Brain pericyte (primary cell): ENCODE measurements at places on chromosomes 11 and 22.

- DNase-seq: no peak
These were observed 80.0 kb upstream of the PPARA start for GRCh38 chr22:46070215-46070802.

DNA sequence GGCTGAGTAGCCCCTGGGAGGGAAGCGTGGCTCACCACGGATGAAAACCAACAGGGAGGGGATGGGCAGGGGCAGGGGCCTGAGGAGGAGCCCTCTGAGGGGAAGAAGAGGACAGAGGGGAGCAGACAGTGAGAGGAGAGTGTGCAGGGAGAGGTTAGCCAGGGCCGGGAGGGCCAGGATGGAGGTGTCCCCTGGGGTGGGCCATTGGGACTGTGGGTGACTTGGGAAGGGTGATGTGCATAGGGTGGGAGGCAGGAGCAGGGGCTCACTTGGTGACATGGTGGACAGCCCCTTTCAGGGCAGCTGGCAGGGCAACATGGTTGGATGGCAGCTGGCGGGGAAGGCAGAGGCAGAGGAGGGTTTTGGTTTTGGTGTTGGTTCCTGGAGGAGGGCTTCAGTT, 5.6 kb upstream of the GDPD5 start:
- no peak for DNase-seq

DNA sequence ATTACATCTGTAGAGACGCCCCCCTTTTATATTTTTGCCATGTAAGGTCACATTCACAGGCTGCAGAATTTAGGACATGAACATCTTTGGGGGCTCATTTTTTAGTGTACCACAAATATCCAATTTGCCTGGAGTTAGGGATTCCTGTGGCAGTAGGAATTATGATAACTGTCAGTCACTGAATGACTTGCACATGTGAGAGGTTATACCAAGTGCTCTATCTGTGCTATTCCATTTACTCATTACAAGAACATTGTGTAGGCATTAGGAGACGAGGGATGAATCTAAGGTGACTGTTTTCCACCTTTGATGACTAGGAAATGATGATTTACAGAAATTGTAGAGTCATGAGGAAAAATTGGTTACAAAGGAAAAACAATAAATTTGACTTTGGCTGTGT, 79.3 kb downstream of the LIF start:
- no peak for DNase-seq

- DNase-seq: no peak
These were observed 1.1 kb downstream of the FAU start for GRCh38 chr11:65120831-65121230.

DNA sequence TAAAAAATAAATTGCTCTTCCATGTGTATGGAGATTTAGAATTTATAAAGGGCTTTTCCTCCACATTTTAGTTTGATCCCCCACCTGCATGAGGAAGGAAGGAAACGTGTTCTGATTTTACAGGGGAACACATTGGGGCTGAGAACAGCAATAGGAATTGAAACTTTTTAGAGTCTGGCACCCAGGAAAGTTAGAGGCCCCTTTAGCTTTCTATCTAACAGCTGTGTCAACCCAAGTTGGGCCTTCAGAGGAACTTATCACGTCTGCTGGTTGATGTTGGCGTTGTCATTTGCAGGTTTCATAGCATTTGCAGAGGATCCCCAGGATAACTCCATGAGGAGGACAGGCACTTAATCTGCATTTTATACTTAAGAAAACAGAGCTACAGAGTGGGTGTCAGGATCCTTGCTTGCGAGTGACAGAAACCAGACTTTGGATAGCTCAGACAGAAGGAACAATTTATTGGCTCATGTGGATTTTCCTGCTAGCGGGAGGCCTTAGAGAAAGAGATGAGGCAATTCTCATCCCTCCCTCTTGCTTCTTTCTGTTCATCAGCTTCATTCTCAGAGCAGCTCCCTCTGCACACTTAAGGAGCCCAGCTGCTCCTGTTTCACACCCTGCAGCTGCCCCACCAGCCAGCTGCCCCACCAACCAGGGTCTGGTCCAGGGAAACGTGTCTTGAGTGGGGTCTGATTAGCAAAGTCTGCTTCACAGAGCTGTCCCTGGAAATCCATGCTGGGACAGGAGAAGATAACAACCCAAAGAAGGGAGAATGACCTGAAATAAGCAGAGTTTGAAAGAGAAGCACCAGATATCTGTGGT, 92.5 kb upstream of the OR4B1 start:
- DNase-seq: no peak

GRCh38 chr11:64118876-64119665, 46.8 kb downstream of the MACROD1 start:
- no peak for DNase-seq

DNA sequence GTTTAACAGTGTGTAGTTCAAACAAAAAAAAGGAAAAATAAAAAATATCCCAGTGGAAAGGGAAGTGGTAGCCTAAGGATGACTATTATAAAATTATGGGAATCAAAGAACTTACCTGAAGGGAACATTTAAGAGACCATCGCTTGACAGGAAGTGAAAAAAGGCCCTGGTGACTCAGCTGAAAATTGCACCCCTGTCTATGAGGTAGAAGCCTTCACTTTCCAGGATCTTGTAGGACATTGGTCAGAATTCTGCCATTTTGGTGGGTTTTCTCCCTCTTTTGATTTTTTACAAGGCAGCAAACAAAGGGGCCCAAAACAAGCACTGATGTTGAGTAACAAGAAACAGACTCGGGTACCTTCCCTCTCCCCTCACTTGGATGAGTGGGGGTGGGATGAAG, 15.6 kb downstream of the DDX17 start:
- DNase-seq: no peak

DNA sequence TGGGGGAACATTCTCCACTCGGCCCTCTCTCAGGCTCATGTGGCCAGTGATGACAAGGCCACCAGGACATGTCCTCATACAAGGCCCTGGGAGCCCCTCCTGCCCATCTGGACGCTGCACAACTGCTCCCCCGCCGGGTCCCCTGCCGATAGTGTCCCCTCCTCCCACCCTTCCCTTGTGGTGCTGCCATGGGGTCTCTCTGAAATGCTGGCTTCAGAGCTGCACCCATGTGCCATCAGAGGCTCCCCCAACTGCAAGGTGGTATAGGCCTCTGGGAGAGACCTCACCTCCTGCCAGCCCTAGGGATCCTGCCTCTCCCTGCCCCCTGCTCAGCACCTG, 113.0 kb downstream of the KCNQ1OT1 start:
- no peak for DNase-seq

DNA sequence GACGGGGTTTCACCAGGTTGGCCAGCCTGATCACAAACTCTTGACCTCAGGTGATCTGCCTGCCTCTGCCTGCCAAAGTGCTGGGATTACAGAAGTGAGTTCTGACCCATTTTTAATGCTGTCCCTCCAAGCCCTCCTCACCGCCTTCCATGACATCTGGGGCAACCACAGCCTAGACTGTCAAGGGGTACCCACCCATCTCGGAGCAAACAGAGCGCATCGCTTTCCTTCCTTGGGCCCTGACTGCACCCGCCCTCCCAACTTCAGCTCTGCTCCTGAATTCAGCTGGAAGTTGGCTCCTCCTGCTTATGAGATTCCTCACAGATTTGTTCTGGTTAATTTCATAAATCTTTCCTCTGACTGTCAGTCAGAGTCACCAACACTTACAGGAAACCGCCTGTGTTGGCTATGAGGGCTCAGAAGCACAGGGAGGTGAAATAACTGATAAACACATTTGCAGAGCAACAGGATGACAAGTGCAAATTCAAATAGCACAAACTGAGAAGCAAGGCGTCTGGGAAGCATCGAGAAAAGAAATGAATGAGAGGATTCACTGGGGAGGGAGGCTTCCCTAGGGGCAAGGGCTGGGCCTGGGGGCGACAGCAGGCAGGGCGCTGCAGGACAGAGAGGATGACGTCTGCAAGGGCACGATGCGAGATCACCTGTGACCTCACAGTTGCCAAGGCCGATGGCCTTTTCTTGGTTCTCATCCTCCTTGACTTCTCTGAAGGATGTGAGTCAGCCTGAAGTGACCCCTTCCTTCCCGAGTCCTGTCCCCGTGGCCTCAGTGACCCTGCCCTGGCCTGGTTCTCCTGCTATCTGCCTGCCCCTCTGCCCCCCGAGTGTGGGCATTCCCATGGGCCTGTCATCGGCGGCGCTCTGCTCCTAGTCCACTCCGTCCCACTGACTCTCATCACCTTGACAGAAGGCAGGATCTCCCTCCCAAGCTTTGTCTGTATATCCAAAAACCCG, 6.1 kb downstream of the IFT27 start:
- DNase-seq: no peak

DNA sequence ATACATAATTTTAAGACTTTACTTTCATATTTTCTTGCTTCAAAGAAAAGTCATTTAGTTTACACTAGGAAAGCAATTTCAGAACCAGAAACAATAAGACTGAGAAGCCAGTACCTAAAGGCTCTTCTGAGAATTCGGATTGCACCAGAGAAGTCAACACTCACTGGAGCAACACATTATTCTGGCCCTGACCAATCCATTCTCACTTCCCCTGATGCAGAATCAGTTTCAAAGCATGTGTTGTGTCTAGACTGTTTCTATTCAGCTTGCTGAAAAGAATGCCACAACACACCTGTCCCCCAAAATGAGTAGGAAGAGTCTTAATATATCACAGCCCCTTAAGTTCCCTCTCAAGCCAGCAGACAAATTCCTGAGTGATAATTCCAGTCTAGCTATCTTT, 1074.3 kb upstream of the TENM4 start:
- DNase-seq: no peak

DNA sequence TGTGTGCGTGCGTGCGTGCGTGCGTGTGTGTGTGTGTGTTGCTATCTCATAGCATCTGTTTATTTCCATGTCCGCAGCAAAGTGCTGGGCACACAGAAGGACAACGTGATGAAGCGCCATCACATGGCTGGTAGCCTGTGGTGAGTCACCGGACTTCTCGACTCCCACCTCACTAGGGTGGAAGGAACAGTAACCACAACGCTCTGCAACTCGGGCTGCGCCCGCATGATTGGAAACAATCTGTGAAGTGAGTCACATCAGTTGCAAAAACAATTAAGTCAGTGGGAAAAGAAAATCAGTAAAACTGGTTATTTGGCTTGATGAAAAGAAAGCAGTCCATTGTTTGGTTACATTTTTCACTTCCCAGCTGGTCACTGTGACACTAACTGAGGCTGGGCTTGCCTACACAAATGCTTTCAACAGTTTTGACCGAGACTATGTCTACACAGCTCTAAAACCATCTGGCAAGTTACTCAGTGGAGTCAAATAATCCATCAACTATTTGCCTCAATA, 437.3 kb upstream of the CADM1 start:
- peak; percentile 8 for DNase-seq

DNA sequence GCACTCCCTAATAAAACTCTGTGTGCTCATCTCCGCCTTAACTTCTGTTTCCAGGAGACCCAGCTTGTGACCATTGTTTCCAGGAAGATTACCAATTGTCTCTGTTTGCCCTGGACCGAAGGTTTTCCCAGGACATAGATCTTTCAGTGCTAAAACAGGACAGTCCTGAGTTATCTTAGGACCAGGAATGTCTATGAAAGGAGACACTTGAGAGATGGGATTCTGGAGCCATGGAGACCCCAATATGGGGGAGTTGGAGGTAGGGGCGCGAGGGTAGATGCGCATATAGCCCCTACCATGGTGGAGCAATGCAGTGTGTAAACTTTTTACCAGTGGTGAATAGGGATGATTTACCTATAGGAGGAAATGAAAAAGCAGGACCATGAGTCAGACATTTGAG, 10.2 kb upstream of the PRAME start:
- DNase-seq: no peak

DNA sequence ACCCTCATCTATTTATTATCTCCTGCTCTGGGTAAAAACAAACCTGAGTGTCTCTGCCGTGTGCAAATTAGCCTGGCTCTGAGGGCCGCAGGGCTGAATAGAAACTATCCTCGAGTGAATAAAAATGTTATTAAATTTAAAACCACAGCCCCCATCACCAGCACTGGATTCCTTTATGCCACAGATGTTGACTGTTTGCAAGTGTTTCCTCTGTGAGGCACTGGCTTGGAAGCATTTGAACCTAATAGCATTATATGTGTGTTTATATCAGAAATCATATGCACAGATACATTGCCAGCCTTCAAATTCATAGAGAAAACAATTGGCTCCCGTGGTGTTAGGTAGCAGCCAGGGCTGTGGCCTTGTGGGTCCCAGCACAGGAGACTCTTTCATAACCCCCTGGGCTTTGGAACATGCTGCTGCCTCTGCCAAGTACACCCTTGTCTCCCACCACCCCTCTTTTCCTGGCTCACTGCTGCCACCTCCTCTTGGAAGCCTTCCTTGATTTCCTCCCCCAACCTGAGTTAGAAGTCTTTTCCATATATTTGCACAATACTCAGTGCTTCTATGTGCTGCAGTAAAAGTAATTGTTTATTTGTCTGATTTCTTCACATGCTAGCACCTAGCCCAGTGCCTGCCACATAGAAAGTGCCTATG, 294.4 kb downstream of the DDX10 start:
- DNase-seq: no peak

DNA sequence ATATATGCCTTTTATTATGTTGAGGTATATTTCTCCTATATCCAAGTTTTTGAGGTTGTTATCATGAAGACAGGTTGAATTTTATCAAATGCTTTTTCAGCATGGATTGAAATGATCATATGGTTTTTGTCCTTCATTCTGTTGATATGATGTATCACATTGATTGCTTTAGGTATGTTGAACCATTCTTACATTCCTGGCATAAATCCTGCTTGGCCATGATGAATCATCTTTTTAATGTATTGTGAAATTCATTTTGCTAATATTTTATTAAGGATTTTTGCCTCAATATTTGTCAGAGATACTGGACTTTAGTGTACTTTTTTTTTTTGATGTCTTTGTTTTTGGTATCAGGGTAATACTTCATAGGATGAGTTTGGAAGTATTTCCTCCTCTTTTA, 283.8 kb upstream of the C11orf87 start:
- DNase-seq: no peak

- DNase-seq: no peak
These were observed 7.0 kb upstream of the MPPED1 start for GRCh38 chr22:43404673-43405385.

GRCh38 chr11:60855726-60856633, at the start of gene PTGDR2:
PTGDR2 (minus strand) TSS chr11:60855950; CDS start chr11:60853722, 2,228 bp downstream.
- DNase-seq: no peak

- DNase-seq: no peak
These were observed 86.6 kb downstream of the KCNQ1 start for GRCh38 chr11:2531277-2531986.
